Keratinocyte (primary cell): ENCODE measurements at places on chromosomes 1 and 21.

DNA sequence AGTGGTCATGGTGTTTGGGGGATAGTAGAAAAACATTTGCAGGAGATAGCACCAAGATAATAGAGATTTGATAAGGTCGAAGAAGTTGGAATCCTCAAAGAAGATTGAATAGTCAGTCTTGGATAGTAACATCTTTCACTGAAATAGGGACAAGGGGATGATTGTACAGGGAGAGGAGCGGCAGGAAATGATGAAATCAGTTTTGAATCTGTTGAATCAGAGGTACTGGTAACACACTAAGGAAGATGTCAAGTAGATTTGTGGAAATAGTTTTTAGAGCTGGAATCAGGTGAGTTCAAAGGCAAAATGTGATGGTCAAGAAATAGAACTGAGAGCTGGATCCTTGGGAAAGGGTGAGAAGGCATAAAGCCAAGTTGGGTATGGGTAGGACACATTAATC is 26.5 kb downstream of the CAP1 start:
- DNase-seq, result no peak

- DNase-seq, result no peak
Measured at GRCh38 chr1:97739596-97740103, 181.2 kb downstream of the DPYD start.

GRCh38 chr1:86191958-86192357 is 35.4 kb upstream of the COL24A1 start:
- DNase-seq, result no peak

DNA sequence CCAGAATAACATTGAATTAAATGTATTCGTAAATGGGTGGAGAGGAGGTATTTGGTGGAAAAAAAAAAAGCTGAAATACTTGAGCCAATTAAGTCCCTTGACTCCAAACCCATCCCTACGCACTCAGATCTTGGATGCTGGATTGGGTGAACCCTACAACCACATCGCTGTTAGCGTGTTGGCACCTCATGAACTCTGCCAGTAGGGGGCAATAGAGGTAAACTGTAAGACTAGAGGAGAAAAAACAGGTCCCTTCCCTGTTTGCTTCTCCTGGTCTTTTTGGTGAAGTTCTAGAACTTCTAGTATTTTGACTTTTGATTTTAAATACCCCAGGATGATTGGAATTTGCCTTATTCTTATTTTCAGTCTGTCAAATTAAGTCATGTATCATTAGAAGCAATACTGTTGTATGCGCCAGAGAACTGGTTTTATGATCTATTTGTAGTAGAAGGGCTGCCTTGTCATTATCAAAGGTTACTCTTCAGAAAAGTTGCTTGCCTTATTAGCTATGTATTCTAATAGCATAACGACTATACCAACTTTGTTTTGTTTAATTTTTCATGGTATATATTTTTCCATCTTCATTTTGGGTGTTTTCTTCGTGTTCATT is 1.9 kb upstream of the OR13G1 start:
- no peak for DNase-seq

- peak; percentile 15 for DNase-seq
Measured at GRCh38 chr1:187655104-187655503, 826.4 kb downstream of the PLA2G4A start.

DNA sequence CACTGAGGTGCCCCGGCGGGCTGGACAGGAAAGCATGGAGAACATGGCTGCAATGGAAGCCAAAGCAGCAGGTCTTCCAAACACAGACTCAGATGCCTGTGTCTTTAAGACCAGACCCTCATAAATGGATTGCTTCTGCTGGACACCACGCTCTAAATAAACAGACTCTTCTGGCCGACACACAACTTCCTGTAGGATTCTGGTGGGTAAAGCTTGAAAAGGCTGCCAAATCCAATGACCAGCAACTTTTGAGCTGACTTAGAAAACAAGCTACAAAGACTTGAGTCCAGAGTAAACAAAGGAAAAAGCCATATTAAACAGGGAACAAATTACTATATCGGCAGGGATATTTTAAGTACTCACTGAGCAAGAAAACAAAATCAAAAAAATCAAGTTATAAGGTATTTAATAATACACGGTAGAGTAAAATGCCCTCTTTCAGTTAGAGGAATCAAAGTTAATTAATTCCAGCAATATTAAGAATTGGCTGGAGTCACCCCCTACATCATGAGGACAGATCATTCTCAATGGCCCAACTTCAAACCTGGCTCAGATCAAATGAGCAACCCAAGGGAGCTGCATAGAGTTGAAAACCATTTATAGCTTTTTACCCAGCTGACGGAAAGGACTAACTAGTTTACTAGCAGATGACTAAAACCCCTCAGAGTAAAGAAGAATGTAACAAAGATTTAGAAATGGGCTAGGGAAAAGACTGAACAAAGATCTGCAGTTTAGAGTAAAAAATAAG is 102.4 kb downstream of the TGFBR3 start:
- DNase-seq, result no peak

GRCh38 chr1:20448671-20449071 is 37.3 kb downstream of the CAMK2N1 start:
- no peak for DNase-seq

- peak; percentile 36 for DNase-seq
Measured at GRCh38 chr1:14876747-14877146, 276.8 kb upstream of the TMEM51 start.

GRCh38 chr1:115677182-115677555 is 35.4 kb downstream of the VANGL1 start:
- no peak for DNase-seq

DNA sequence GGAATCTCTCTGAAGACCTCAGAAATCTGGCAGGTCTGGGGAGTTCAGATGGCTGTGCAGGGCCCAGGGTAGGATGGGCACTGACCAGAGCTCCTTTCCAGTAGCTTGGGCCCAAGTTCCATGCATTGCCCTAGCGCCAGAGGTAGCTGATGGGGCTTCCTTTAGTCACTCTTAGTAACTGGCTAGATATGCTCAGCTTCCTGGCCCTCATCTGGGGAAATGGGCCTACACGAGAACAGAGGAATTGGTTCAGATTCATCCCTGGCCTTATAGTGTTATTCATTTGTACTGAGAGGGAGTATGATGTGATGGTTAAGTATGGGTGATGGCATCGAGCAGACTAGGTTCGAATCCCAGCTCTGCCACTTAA is 15.5 kb upstream of the PSMB2 start:
- no peak for DNase-seq

DNA sequence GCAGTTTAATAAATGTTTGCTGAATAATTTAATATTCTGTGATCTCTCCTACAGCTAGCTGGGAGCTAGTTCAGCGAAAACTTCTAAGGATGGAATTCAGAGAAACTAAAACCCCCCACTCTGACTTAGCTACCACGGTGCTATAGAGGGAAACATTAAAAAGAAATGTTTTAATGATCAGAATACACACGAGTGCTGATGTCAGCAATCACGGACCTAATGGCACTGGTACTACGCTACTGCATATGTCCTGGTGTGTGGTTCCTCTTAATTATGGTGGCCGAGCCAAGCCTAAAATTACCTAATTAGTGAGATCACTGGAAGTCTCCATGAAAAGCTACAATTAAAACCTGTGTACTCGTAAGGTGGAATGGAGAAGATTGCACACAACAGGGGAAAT is 23.9 kb upstream of the LSM10 start:
- DNase-seq, result no peak

- no peak for DNase-seq
Measured at GRCh38 chr1:205520709-205521108, 16.2 kb downstream of the CDK18 start.

- no peak for DNase-seq
Measured at GRCh38 chr1:241499910-241500309, 19.6 kb downstream of the FH start.

GRCh38 chr1:2300004-2300771 is 72.1 kb downstream of the SKI start:
- no peak for DNase-seq

GRCh38 chr21:10464975-10465374 is 56.4 kb upstream of the TPTE start:
- no peak for DNase-seq

GRCh38 chr1:183281039-183281438 is 95.0 kb downstream of the LAMC2 start:
- no peak for DNase-seq

DNA sequence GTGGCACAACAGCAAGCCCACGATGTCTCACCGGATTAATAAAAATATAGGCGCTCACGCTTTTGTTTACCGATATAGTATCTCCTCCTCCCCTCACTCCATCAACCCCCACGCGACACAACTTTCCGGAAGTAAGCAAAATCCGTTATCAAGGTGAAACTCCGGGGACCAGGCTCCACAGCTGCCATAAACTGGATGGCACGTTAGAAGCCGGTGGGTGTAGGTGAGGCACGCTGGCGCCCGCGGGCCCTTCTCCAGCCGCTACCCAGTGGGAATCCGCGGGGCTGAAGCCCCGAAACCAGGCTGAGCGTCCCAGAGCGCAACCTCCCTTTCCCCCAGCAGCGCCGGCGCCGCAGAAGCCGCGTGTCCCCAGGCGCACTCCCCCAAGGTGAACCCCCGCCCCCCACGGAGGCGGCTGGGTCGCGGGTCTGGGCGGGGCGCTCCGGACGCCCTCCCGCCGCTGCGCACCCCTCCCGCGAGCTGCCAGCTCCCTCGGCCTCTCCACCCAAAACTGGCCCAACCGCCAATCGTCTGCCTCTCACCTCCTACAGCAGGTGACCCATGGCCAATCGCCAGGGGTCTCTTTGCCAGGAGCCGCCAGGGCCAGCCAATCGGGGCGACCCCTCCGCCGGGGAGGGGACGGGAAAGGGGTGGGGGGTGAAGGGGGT is 112.4 kb downstream of the OSBPL9 start:
- no peak for DNase-seq

- DNase-seq, result no peak
Measured at GRCh38 chr1:69455718-69456117, 112.0 kb upstream of the LRRC7 start.

GRCh38 chr1:166695115-166695514 is 144.2 kb upstream of the POGK start:
- no peak for DNase-seq

DNA sequence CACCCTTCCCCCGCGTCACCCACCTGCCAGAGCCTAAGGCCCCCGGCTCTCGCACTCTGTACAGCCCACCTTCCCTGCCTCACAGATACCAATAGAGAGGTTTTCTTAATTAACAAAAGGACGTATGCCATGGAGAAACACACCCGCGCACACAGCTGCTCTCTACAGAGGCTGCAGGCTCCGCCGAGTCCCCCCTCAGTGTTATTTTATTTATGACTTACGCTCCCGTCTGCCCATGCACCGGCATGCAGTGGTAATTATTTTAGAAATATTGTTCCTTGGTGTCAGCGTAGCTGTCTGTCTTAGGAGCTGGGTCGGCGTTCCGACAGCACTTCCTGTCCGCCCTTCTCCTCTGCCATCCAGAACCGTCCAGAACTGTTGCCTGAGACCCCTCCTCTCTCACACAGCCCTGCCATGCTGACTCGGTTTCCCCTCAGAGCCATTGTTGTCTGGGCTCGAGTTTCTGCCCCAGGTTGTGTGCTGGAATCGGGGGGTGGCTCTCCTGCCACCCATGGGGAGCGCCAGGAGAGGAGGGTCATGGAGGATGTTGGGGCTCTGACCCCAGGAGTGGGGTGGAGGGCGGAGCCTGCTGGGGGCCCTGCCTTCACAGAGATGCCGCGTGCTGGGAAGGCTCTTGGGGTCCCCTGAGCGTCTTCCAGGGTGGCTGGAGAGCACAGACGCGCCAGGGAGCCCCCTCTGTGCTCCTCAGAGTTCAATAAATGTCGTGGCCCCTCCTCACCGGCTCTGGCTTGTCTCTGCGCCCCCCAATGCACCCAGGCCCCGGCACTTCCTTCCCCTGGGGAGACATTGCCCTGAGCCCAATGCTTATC is 39.6 kb upstream of the COL6A1 start:
- DNase-seq, result no peak

- DNase-seq, result no peak
Measured at GRCh38 chr1:171869097-171869496, 27.8 kb downstream of the DNM3 start.

GRCh38 chr1:223203034-223203408 is 60.0 kb upstream of the TLR5 start:
- DNase-seq, result no peak

- DNase-seq, result no peak
Measured at GRCh38 chr1:98637316-98637715, 24.2 kb upstream of the SNX7 start.

- DNase-seq, result no peak
Measured at GRCh38 chr1:234235434-234235881, 137.8 kb upstream of the COA6 start.

DNA sequence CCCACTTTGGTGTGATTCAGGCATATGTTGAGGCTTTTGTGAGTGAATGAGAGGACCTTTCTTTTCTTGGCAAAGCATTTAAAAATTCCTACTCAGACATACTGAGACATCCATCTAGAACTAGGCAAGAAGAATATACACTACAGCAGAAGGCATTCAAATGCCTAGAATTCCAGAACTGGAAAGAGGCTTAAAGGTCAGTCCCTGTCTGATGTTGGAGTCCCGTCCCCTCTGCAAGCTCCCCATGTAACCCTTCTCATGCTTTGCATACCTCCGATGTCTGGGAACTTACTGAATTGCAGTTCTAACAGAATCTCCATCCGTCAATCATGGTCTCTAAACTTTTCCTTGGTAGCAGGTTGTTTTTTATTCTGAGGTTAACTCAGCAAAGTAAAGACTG is 152.9 kb downstream of the ATP6V1G3 start:
- no peak for DNase-seq

GRCh38 chr1:200263203-200263602 is 146.6 kb downstream of the ZNF281 start:
- no peak for DNase-seq
